ENCODE measurements at places on chromosomes 16 and 17. TPM values are rescaled to one million over a fixed set of nuclear protein-coding genes. Genes with fewer than 3 reads are reported as not detected.

GNGT2 gene
- 1.2 TPM for total RNA-seq

EVI2B gene
- 4.4 TPM for total RNA-seq

P2RX5 gene
- total RNA-seq: 16.4 TPM

MAFG gene
- total RNA-seq: 27.5 TPM

VAMP2 gene
- total RNA-seq: 62.3 TPM

HASPIN gene
- total RNA-seq: 0.45 TPM

SPATA32 gene
- not detected for total RNA-seq

SCNN1B gene
- 1.4 TPM for total RNA-seq

GP1BA gene
- total RNA-seq: not detected

IL34 gene
- 1.5 TPM for total RNA-seq

HBA1 gene
- 48.9 TPM for total RNA-seq

MT1H gene
- total RNA-seq: not detected

KCTD5 gene
- 10.4 TPM for total RNA-seq

RAMP2 gene
- 39.3 TPM for total RNA-seq

SETD1A gene
- 11.0 TPM for total RNA-seq

ABCA6 gene
- total RNA-seq: 21.5 TPM

TEFM gene
- total RNA-seq: 14.2 TPM

TPSD1 gene
- total RNA-seq: 0.50 TPM

ZG16 gene
- total RNA-seq: not detected

C17orf50 gene
- total RNA-seq: not detected

ALOX12B gene
- total RNA-seq: not detected

SHBG gene
- not detected for total RNA-seq

GABARAP gene
- total RNA-seq: 456 TPM

CRK gene
- 37.9 TPM for total RNA-seq

SCGB1C2 gene
- not detected for total RNA-seq

SLC25A39 gene
- total RNA-seq: 52.3 TPM

DHRS13 gene
- 3.8 TPM for total RNA-seq

CSH2 gene
- not detected for total RNA-seq

CNTNAP1 gene
- total RNA-seq: 7.0 TPM

OTOP2 gene
- total RNA-seq: not detected

GRAP gene
- 2.2 TPM for total RNA-seq

KCNH4 gene
- total RNA-seq: 0.15 TPM

GGNBP2 gene
- total RNA-seq: 41.8 TPM

KRTAP9-2 gene
- total RNA-seq: not detected

CA4 gene
- total RNA-seq: 17.0 TPM

UTS2R gene
- 2.1 TPM for total RNA-seq

FNDC8 gene
- total RNA-seq: not detected

NOD2 gene
- total RNA-seq: 0.45 TPM

XYLT1 gene
- total RNA-seq: 1.6 TPM

HOXB13 gene
- not detected for total RNA-seq

CX3CL1 gene
- 11.7 TPM for total RNA-seq

MT1M gene
- 6.8 TPM for total RNA-seq

CDC27 gene
- total RNA-seq: 81.8 TPM

RUNDC3A gene
- 0.45 TPM for total RNA-seq
